Effector CD4-positive, alpha-beta T cell (primary cell): ENCODE measurements at places on chromosomes 6 and 20.
A peak's percentile ranks its signal among the peaks of the same experiment; 100 is the strongest.

- DNase-seq: peak; percentile 21
Measured at GRCh38 chr6:89281779-89282246, 33.3 kb downstream of the GABRR2 start.

- DNase-seq: no peak
Measured at GRCh38 chr6:146300521-146300920, 243.1 kb upstream of the RAB32 start.

DNA sequence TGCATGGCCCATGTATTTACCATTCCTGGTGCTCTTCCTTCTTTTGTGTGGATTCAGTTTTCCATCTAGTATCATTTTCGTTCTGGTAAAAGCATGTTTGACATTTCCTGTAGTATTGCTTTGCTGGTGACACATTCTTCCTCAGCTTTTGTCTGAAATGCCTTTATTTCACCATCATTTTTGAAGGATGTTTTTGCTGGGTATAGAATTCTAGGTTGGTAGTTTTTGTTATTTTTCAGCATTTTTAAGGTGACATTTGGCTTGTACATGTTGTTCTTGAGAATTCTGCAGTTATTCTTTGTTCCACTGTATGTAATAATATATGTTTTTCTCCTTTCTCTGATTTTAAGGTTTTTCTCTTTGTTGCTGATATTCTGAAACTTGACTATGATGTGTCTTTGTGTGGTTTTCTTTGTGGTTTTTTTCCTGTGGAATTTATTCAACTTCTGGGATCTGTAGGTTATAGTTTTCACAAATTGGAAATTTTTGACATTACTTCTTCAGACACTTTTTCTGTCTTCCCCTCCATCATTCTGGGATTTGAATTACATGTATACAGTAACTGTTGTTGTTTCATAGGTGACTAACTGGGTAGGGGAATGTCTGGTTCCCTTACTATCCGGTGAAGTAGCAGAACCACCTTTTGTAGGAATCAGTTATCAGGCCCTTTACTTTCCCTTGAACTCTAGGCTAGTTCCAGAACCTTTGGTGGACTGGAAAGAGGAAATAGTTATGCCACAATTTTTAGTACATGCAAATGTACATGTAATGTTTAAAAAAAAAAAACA lies 30.2 kb downstream of the SNX9 start:
- no peak for DNase-seq

DNA sequence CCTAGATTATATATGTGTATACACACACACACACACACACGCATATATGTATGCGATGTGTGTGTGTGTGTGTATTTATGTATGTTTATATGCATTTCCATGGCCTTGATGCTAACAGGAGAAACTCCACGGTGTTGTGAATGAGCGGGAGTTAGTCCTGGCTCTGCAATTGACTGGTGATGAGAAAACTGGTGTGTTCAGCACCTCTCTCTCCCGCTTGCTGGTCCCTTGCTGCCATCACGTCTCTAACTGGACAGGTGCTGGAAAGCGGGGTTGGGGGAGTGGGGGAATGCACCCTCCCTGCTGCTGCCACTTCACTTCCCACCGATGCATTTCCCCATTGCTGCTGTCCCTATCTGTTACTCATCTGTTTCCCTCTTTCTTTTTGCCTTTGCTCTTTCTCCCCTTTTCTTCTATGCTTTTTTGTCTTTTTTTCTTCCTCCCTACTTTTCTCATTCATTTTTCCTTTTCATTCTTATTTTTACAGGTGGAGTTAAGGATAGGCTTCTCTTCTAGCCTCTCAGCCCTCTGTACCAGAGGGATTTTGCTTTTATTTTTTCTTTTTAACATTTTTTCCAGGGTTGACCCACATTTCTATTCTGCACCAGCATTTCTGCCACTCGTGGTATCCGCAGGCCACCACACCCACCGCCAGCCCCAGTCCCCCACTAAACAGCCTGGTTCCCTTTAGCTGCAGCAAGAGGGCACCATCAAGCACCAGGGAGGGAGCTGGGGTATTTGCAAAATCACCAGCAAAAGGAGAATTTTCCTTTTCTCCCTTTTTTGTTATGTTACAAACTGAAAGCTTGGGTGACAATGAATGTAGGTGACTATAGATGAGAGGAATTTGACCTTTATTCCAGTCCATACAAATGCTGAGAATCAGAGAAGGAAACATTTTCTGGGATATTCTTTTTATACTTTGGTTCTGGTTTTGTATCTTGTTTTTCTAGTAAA lies 115.6 kb downstream of the TCP11 start:
- no peak for DNase-seq

GRCh38 chr6:142945446-142946180 lies 637 bp upstream of the HIVEP2 start:
- DNase-seq: peak; percentile 65

DNA sequence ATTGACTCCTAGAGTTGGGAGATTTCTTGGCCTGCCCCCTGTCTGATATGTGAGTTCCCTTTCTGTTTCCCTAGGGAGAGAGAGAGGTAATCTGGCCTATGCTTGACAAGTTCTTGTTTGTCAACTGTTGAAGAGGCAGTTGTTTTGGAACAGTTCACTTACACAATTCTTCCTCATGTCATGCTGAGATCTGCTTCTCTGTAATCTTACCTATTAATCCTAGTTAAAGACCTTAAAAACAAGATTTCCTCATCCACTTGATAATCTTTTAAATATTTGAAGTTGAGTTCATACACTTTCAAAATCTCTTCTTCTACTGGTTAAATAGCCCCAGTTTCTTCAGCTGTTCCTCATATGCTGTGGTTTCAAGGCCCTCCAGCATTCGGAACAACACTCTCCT lies 89.9 kb downstream of the FIG4 start:
- DNase-seq: no peak

DNA sequence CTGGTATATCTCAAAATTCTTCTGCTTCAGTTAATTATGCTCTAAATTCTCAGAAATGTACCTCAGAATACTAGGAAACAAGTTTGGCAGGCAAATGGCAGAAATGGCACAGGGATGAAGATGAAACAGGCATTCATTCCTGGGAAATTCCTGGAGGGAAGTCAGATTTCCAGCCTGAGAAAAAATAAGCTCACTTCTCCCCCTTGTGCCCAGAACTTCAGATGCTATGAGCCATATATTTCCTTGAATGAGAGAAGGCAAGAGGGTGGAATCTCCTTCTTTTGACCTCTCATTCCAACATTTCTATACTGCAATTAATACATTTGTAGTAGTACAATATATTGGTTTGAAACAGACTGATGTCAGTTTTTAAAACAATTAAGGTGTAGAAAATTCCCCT lies 22.8 kb downstream of the RGS17 start:
- no peak for DNase-seq

DNA sequence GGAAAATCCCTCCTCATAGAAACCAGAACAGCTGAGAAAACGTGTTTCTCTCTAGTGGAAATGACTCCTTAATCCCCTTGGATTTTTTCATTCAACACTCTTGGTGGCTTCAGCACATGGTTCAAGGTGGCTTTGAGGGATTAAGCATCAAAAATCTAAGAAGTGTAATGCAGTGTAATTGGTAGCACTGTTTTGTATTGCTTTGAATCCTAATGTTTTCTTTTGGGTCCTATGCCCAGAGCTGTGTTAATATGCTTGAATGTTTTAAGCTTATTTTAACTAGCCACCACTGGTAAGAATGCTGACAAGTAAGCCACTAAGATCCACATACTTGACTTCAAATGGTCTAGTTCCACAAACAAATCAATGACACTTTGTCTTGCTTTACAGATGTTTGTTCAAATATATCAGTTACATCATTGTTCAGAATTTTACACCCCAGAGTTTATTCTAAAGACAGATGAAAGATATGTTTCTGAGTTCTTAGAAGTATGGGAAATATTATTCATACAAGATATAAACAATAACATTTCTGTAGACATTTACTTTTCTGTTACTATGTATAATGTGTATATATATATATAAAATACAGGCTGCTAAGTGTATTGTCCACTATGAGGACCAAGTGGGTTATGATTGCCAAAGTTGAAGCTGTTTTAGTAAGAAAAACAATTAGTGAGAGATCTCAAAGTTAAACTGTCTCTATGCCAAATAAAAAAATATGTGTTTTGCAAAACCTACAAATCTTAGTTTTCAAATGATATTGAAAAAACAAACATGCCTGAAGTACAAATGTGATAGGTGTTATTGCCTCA lies 220.8 kb downstream of the OGFRL1 start:
- DNase-seq: no peak

DNA sequence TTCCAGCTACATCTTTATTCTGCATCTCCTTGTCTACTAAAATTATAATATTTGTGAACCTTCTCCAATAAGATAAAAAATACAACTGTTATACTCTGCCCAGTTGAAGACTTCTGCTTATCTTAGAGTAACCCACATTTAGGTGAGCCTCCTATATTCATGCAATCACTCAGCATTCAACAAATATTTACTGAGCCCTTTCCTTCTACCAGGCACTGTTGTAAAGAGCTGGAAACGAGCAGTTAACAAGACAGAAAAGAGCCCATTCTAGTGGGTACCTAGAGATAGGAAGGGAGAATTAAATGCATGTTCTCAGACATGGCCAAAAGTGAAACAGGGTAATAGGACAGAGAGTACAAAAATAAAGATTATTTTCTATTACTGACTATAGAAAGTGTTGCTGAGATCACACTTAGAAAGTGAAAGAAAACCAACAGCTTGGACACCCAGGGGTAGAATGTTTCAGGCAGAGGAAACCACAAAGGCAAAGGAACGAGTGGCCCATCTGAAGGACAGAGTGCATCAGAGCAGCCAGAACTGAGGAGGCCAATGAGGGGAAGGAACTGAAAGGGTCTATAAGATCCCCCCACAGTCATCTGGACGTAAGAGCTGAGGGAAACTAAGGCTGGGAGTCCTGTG lies 50.8 kb upstream of the SMLR1 start:
- no peak for DNase-seq

DNA sequence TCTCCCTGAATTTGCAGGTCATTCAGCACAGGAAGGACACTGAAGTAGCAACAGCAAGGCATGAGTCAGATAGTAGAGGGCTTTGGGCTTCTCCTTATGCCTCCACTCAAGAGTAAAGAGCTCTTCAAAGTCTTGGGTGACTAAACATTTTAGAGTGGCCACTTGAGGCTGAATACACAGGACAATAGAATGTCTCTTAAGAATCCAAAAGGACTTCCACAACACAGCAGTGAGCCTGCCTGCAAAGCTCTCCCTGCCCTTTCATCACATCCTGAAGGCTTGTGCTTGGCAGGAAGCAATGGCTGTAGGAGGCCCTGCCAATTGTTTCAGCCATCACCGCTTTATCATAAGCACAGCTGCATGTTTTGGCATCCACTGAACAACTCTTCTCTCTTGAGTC lies 36.8 kb downstream of the FOXQ1 start:
- DNase-seq: no peak

DNA sequence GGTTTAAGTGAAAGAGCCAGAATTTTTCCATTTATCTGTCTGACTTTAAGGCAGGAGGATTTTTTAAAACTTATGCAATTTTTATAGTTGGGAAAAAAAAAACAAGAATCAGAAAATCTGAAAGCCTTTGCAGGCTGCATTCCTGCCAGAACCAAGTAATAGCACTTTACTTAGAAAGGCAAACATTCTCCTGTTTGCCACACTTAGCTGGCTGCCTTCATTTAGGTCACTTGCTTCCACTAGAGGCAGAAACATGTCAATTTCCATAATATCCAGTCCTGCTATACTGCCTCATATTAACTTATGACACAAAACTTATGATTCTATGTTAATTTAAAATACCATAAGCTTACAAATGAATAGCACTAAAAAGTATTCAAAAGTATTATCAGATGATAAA lies 425.8 kb downstream of the FRK start:
- DNase-seq: no peak

GRCh38 chr6:112184951-112185350 lies 69.4 kb downstream of the LAMA4 start:
- no peak for DNase-seq

DNA sequence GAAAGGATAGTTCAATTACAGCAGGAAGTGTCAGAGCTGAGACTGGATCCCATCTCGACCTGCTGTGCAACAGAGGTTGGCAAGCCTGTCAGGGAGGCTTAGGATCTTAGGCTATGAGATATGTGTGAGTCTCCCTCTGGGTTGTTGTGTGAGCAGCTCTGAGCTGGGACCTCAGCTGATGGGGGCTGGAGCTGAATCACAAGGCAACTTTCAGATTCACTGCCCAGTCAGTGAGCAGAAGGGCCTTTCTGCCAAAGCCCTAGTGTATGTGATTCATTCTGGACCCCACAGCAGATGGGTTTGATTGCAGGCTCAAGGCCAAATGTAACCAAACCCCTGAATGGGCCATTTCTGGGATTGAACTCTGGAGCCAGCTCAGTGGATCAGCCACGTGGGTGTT lies 4.5 kb downstream of the PI3 start:
- no peak for DNase-seq

- DNase-seq: no peak
Measured at GRCh38 chr6:99811636-99812035, 182.4 kb downstream of the MCHR2 start.

GRCh38 chr6:31908791-31909190 lies 6.9 kb upstream of the ZBTB12 start:
- DNase-seq: no peak

- no peak for DNase-seq
Measured at GRCh38 chr20:47206962-47207641, 149.4 kb downstream of the ZMYND8 start.

GRCh38 chr6:42041481-42042053 lies 8.8 kb upstream of the TAF8 start:
- no peak for DNase-seq

DNA sequence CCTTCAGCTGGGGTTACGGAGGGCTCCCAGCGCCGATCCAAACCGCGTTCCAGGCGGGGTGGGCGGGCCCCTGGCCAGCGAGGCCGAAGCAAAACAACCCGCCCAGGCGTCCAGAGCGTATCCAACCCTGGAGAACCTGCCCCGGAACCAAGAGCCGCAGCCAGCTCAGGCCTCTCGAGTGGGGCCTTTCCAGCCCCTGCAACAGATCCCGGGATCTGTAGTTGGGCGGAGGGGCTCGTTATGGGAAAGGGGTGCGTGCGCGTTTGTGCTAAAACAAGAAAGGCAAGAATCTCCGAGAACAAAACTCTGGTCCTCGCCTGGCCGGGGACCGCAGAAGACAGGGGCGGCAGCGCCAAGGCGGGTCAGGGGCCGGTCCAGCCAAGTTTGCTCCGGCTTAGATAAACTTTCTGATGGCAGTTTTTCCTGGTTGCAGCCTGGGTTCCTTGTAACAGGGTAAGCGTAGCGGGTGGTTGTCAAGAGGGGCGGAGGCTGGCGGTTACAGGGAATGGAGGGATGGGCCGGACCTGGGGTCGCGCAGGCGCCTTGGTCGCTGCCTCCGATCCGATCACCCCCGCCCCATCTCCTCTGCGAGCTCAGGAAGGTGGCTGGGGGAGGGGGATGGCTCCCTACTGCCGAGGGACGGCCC lies 448 bp upstream of the RIN2 start:
- DNase-seq: no peak

DNA sequence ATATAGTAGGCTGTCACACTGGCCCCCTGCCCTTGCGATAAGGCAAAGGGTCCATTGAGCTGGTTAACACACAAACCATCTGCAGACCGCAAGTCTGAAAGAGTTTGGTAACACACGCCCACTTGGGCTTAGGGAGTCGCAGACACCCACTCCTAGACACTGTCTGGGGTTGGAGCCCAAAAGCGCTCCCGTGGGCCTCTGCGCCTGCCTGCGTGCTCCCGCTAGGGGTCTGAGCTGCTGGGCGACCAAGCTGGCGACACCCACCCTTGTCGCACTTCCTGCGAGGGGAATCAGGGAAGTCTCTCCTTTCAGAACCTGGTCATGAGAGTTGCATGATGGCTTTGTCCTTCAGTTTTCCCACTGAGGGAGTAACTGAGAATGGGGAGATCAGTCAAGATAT lies 653.0 kb downstream of the HTR1B start:
- DNase-seq: no peak

- DNase-seq: no peak
Measured at GRCh38 chr20:31687777-31688176, 34.9 kb downstream of the BCL2L1 start.
